ENCODE measurements at places on chromosomes 7 and 10.

GRCh38 chr7:116929021-116929420 is 24.3 kb upstream of the ST7 start:
- no peak for DNase-seq

DNA sequence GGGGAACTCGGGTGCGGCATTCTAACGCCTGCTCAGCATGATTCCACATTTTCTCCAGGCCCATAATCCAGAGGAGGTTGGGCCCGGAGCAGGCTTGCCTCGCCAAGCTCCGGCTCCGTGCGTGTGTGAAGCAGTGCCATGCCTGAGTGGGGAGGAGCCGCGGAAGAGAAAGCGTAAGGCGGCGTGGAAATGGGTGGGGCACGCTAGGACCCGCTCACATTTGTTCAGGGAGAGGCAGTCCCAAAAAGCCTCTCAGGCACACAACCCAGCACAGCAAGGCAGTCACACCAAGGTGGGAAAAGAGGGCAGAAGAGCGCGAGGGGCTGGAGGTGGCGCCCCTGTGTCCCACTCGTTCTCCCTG is 695 bp upstream of the VDAC2 start:
- no peak for DNase-seq

GRCh38 chr10:71513936-71514335 is 117.2 kb downstream of the CDH23 start:
- no peak for DNase-seq

- no peak for DNase-seq
Observed at GRCh38 chr10:71230656-71231025, 18.3 kb downstream of the UNC5B start.

- DNase-seq: no peak
Observed at GRCh38 chr10:28897617-28898464, 220.5 kb downstream of the BAMBI start.

- DNase-seq: no peak
Observed at GRCh38 chr10:34470307-34470706, 344.8 kb downstream of the PARD3 start.

- no peak for DNase-seq
Observed at GRCh38 chr10:96584035-96584434, 2.8 kb downstream of the TM9SF3 start.

GRCh38 chr7:84513061-84513460 is 318.5 kb upstream of the SEMA3A start:
- no peak for DNase-seq

- DNase-seq: no peak
Observed at GRCh38 chr7:129401967-129402860, 32.0 kb upstream of the STRIP2 start.

DNA sequence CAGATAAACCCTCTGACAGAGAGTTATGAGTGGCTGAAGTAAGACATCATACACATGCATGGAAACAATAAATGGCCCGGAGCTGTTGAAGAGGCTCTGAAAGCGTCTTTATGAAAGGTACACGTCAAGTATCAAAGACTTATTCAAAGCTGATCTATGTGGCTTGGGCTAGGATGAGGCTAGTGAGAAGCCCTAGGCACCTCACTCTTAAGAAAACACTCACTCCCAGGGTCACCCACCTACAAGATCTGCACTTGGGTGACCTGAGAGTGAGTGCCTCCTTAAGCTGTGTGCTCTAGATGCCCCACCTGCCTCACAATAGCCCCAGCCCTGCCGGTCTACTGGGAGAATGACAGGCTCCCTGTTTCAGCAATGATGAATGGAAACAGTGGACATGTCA is 1.1 kb upstream of the GIMAP1 start:
- DNase-seq: no peak

DNA sequence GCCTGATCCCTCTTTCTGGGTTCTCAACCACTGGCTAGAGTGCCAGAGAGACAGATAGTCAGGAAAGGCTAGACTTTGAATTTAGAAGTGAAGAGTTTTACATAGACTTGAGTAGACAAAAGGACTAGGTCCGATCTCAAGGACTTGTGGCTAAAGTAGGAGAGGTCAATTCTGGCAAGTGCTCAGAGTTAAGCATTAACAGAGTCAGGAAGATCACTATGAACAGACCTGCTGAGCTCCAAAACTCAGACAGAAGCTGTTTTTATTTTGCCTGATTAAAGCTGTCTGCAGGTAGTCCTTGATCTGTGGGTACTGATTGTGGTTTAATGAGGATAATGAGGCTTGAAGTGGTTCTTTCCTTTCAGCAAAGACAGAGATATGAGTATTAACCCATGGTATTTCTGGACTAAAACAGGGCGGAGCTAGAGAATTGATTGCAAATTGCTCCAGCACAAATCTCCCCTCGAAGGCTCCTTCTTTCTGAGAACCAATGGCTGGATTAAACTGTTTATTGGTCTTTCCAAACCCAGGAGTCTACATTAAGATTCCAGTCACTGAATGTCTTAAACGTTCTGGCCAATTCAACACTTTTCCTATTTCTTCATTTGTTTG is 423.2 kb downstream of the IPMK start:
- DNase-seq: no peak

DNA sequence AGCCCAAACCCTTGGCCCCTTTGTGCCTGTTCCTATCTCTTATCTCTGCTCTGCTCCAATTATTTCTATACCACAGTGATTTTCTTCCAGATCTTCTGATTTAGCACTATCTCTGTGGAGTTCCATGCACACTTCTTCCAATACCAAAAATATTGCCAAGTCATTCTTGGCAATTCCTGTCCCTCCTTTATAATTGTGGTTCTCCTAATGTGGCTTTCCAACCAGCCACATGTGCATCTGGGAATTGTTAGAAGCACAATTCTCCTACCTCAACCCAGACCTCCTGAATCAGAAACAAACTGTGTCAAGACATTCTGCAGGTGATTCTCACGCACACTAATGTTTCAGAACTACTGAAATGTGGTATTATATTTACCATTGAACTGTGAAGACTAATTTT is 447.8 kb upstream of the IGFBP3 start:
- no peak for DNase-seq

DNA sequence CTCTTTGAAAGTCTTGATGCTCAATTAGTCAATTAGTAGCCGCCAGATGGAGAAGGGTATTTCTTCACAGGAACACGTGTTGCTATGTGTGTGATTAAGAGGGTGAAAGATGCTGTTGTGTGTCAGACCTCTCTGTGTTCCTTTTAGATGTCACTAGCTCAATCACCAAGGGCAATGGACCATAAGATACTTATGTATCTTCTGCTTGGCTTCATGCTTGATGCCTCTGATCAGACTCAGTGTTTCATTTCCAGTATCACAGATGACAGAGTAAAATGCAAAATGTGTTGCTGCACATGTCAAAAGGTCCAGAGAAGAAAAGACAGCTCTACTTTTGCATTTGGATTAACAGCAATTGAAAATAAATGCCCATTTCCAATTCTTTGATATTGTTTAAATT is 865.9 kb downstream of the CNTNAP2 start:
- DNase-seq: no peak

DNA sequence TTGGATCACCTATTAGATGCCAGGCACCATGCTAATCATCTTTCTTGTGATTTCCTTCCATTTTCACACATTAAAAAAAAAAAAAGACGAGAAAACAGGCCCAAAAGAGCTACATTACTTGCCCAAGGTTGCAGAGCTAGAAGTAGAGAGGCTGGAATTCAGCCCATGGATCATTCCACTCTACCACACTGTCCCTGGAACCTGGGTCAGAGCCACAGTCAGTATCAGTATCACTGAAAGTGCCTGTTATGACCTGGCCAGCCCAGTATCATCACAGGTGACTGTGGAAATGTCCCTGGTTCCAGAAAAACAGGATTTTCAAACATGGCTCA is 3.3 kb upstream of the FLNC start:
- no peak for DNase-seq

GRCh38 chr7:117790731-117791130 is 82.5 kb downstream of the CTTNBP2 start:
- DNase-seq: no peak

- no peak for DNase-seq
Observed at GRCh38 chr10:120042705-120043104, 150.2 kb downstream of the SEC23IP start.

GRCh38 chr7:139915268-139915863 is 86.3 kb downstream of the TBXAS1 start:
- DNase-seq: no peak

DNA sequence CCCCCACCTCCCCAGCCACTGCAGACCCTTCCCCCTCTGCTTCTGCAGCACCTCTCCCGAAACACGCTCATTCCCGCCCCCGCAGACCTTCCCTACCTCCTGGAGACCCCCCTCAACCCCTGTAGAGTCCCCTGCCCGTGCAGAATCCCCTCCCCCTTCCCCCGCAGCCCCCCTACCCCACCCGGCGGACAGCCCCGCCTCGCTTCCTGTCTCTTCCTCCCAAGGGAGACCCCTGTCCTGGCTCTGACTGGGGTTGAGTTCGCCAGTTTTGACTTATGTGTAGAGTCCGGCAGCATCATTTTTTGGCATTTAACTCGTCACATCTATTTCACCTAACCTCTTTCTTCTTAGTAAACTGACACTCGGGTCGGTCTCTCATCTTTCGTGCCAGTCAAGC is 54.0 kb downstream of the ALOX5 start:
- no peak for DNase-seq

- DNase-seq: no peak
Observed at GRCh38 chr10:13400196-13400965, 52.3 kb upstream of the SEPHS1 start.

GRCh38 chr10:86362586-86363183 is 3.9 kb downstream of the GRID1 start:
- peak; percentile 45 for DNase-seq

DNA sequence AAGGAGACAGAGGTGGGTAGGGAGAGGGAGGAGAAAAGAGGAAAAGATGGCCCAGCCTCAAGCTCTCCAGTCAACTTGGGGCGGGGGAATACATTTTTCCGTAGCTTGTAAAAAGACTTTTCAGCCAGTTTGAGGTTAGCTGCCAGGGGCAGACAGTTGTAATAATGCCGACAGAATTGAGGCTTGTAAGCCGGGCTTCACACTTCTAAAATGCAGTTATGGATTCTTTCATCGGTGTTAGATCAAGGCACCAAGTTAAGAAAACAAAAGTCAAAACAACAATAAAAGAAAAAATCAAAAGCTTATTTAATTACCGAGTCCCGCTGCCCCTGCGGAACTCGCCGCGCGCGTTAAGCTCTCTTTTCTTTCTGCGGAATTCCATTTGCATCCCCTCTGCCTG is 448 bp upstream of the EVX1 start:
- DNase-seq: no peak

DNA sequence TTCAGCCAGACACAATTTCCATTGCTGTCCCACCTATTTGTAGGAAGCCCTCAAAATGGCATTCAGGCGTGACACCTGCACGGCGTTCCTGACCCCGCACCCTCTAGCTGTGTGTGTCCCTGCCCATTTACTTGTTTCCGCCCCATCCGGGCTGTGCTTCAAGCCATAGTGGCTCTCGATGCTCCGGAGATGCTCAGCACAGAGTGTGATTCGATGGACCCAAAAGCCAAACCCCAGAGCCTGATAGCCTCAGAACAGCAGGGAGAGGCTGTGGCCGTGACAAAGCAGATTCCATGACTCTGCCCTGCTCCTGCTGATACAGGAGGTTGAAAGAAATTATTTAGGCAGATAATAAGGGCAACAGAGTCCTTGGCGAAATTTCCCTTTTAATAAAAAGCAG is 13.4 kb downstream of the BUD31 start:
- DNase-seq: no peak

DNA sequence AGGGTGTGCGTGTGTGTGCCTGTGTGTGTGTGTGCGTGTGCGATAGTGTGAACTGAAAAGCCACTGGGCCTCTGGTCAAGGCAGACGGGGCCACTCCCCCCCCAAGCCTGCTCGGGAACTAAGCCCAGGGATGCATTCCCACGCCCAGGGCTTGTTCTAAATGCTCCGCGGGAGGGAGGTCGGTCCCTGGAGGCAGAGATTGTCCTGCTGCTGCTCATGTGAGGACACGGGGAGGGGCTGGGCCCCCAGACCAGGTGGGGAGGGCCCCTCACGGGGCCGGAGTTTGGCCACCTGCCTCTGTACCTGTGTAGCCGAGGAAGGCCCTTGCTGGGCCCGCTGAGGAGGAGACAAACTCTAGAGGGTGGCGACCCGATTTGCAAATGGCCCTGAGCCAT is 93.9 kb downstream of the PDGFA start:
- DNase-seq: no peak

GRCh38 chr10:129568583-129569344 is 101.7 kb downstream of the MGMT start:
- no peak for DNase-seq

GRCh38 chr7:108643136-108643535 is 73.5 kb downstream of the DNAJB9 start:
- DNase-seq: no peak

DNA sequence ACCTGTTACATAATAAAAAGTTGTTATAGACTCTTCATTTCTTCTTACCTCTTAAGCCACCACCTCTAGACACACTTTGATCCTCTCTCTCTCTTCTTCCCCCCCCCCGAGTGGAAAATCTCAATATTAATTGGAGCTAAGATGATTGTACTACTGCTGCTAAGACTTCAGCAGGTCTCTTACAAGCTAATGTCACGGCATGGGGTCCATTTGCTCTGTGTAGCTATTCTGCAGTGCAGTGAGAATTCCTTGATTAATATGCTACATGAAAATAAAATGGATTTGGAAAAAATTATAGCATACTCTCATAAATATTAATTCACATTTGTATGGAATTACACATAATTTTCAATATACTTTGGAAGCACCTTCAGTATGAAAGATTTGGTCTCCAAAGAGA is 297.2 kb downstream of the AUTS2 start:
- DNase-seq: no peak

DNA sequence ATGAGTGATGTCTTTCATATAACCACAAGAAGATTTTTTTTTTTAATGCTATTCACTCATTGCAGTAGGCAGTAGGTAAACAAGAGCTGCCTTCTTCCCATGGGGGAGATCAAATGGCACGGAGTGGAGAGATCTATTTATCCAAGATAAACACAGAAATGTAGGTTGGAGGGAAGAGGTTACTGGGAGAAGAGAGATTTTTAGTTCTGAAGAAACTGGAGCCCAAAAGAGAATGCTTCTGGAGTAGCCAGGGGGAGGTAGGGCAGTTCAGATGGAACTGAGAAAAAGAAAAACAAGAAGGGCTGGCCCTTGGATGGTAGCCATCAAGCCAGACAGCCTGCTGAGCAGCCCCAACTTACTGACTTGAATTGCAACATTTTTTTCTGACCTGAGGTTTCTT is 270.1 kb upstream of the TPK1 start:
- no peak for DNase-seq

DNA sequence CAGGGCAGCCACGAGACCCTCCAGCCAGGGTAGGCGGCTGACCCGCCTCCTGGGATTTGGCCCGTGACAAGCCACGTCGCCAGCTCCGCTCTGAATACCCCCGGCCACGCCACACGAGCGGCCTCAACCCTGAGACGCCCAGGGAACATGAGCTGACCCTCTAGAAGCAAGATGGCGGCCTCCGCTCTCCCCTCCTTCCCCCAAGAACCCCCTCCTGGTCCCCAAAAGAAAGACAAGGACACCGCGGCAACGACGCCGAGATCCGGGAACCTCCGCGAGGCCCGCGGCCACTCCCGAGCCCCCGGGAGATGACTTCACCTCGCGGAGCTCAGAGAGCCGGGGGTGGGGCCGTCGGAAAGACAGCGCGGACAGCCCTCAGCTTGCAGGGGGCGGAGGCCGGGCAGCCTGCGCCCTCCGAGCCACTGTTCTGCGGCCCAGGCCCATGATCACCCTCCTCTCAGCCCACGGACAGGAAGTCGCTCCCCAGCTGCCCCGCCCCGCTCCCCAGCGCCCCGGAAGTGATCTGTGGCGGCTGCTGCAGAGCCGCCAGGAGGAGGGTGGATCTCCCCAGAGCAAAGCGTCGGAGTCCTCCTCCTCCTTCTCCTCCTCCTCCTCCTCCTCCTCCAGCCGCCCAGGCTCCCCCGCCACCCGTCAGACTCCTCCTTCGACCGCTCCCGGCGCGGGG is at the start of gene RALA:
RALA (plus strand) TSS at position 526 of the 685 bp plus-strand sequence. CDS start 63,096 bp downstream, outside the sequence.
- peak; percentile 85 for DNase-seq
